ENCODE measurements at places on chromosomes 13 and 19. TPM values are rescaled to one million over a fixed set of nuclear protein-coding genes. Genes with fewer than 3 reads are reported as not detected.

DNA sequence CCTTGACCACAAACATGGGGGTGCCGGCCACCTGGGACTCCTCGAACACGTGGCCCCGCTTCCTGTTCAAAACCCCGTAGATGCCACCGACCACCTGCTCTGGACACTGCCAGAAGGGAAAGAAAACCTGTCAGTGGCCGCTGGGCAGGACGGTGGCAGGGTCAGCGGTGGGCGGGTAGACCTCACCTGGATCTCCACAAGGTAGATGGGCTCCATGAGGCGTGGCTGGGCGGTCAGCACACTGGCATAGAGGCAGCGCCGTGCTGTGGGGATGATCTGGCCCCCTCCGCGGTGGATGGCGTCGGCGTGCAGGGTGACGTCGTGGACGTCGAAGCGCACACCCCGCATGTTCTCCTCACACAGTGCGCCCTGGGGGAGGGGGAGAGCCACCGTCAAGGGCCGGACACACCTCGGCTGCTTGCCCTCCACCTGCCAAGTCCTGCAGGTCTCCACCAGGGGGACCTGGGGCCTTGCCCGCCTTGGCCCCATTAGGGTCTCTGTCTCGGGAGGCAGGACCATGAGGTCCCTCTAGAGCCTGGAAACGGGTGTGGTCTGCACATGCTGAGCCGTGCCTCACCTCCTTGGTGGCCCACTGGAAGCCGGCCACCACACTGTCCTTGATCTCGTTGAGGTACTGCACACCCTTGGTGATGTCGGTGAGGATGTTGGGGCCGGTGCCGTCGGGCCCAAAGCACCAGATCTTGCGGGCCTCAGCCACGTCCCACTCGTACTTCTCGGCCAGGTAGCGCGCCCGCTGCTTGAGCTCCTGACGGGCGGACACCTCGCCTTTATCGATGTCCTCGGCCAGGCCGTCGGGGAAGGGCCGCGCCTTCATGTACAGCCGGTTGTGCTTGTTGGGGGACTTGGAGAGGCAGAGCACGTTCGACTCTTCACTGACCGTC is 6.6 kb upstream of the DAPK3 start:
- DNase-seq: peak; percentile 81

DNA sequence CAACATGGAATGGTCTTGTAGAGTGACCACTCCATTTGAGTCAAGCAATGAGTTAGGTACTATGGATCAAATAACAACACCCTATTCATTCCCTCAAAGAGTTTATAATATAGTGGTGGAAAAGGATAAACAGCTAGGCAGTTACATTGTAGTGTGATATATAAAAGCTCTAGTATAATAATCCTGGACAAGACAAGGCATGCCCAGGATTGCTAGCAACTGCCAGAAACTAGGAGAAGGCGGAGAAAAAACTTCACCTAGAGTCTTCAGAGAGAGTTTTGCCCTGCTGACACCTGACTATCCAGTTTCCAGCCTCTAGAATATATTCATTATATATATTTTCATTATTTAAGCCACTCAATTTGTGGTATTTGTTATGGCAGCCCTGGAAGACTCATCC is 530.6 kb downstream of the KLF12 start:
- DNase-seq: no peak

ICAM5 gene
- 3.7 TPM for total RNA-seq

DNA sequence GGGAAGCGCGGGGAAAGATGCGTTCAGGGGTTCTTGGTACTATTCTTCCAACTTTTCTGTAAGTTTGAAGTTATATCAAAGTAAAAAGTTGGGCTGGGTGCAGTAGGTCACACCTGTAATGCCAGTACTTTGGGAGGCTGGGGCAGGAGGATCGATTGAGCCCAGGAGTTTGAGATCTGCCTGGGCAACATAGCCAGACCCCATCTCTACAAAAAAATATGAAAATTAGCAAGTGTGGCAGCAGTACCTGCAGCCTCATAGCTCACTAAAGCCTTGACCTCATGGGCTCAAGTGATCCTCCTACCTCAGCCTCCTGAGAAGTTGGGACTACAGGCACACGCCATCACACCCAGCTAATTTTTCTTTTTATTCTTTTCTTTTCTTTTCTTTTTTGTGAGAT is 12.4 kb upstream of the ZNF77 start:
- DNase-seq: no peak

DNA sequence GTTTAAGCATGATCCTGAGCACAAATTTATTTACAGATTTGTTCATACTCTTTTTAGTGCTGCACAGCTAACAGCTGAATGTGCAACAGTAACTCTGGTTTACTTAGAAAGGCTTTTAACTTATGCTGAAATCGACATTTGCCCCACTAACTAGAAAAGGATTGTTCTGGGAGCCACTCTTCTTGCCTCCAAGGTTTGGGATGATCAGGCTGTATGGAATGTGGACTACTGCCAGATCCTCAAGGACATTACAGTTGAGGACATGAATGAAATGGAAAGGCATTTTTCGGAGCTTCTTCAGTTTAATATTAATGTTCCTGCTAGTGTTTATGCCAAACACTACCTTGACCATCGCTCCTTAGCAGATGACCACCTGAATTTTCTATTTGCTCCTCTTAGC is 16.0 kb downstream of the ZNF100 start:
- DNase-seq: no peak

ADAMTSL5 gene
- total RNA-seq: 0.52 TPM

All from H7 (cell line).